Endothelial cell of umbilical vein (primary cell): ENCODE measurements at places on chromosomes 4 and X. TPM values are rescaled to one million over a fixed set of nuclear protein-coding genes. Genes with fewer than 3 reads are reported as not detected.

NDUFC1 gene
- 73.9 and 78.1 TPM in 2 replicates for total RNA-seq

TLR10 gene
- not detected in 2 replicates for total RNA-seq

WDR17 gene
- 0.42 TPM in 1 of 2 replicates, not detected in the other for total RNA-seq

CLDN34 gene
- total RNA-seq = 0.35 and 0.46 TPM in 2 replicates

SORCS2 gene
- 0.14 TPM in 1 of 2 replicates, not detected in the other for total RNA-seq

SLC34A2 gene
- total RNA-seq = not detected in 2 replicates

SSX2B gene
- not detected in 2 replicates for total RNA-seq

PGRMC2 gene
- total RNA-seq = 58.1 and 63.4 TPM in 2 replicates

C4orf50 gene
- not detected in 2 replicates for total RNA-seq

FAM184B gene
- total RNA-seq = not detected in 2 replicates

PNMA3 gene
- total RNA-seq = not detected in 2 replicates

GABRB1 gene
- not detected in 2 replicates for total RNA-seq

FSTL5 gene
- total RNA-seq = 1.3 and 1.6 TPM in 2 replicates

GATA1 gene
- not detected in 2 replicates for total RNA-seq

GUF1 gene
- total RNA-seq = 19.9 and 20.2 TPM in 2 replicates

SYN1 gene
- not detected in 2 replicates for total RNA-seq

GRCh38 chr4:149784018-149784417 is 31.6 kb downstream of the IQCM start:
- peak; percentile 37 for DNase-seq

GRCh38 chr4:165476214-165477098 is 97.6 kb downstream of the CPE start:
- DNase-seq = peak; percentile 33

DNA sequence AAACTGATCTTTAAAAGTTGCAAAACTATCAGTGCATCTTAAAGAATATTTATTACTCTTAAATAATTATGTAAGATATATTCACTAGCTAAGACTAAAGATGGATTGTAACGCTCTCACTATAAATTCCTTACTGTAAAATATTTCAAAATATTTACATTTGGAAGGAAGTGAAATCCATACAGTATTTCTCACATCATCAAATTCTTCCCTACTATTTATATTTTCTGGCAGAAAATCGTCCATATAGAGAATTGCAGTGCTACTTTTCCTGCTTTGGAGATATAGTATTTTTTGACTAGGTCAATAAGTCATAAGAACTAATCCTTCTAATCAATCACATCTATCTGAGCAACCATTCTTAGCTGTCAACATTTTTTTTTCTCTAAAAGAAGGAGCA is 52.9 kb downstream of the SCLT1 start:
- DNase-seq = no peak

GRCh38 chrX:65420154-65420553 is 114.4 kb downstream of the LAS1L start:
- no peak for DNase-seq

DNA sequence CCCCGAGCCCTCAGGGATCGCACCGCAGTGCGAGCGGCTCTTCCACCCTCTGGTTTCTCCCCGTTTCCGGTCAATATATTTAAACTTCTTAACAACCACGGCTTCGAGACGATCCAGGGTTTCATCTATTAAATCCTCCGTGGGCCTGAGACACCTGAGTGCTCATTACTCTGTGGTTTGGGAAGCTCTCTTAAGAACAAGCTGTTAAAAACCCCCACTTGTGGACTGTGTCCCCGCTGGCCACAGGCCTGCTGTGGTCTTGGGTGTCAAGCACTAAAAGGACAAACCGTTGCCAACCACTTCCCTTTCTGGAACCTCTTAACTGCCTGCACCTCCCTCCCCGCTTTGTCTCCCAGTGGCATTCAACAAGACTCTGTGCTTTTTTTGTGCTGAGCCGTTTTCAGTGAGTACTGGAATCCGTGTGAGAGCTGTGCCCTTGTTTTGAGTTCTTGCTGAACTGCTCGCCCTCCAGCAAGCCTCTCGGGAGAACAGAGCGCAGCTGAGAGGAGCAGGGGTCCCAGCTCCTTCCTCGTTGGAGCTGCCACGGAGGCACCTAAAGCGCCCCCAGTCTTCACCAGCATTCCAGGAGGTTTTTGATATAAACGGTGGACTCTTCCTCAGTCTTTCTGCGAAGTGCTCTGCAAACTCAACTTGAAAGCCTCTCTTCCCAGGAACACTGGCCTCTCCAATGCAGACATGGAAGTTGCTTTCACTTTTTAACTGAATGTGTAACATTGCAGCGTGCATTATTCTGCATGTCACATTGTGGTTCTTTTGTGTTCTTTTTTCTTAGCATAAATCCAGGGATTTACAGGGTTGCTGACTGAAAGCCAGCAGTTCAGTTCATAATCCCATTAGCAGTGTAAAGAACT is 691 bp upstream of the IGFBP7 start:
- DNase-seq = peak; percentile 82

- no peak for DNase-seq
Observed at GRCh38 chrX:17527922-17528321, 152.9 kb downstream of the NHS start.

DNA sequence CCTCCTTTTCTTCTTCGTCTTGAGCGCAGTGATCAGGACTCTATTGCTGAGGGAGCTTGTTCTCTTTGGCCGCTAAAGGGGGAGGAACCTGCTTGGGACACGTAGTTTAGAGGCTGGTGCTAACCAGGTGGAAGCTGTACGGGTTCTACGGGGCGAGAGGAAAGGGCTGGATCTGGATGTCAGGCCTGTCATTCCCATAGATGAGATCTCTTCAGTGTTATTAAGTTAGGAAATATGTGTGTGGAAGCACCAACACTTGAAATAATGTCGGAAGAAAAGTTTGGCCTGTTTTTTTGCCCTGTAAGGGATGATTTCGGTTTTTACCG is 643 bp downstream of the SRP72 start:
- DNase-seq = peak; percentile 67

DNA sequence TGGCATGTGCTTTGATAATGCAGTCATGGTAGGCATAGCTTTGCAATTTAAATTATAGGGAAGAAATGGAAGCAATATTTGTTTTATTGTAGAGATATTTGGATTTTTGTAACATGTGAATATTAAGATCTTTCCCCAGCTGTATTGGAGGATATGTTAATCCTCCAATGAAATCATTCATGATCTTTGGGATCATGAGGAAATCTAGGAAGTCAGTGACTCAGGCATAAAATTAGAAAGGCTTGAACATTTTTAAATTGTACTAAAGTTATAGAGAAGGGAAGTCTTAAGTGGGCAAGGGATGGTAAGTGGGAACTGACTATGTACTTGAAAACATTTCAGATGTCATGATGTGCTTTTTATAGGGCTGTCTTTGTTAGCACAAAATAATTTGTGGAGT is 46.8 kb downstream of the FIP1L1 start:
- DNase-seq = peak; percentile 6

- no peak for DNase-seq
Observed at GRCh38 chrX:71298119-71298518, 3.4 kb upstream of the ITGB1BP2 start.

DNA sequence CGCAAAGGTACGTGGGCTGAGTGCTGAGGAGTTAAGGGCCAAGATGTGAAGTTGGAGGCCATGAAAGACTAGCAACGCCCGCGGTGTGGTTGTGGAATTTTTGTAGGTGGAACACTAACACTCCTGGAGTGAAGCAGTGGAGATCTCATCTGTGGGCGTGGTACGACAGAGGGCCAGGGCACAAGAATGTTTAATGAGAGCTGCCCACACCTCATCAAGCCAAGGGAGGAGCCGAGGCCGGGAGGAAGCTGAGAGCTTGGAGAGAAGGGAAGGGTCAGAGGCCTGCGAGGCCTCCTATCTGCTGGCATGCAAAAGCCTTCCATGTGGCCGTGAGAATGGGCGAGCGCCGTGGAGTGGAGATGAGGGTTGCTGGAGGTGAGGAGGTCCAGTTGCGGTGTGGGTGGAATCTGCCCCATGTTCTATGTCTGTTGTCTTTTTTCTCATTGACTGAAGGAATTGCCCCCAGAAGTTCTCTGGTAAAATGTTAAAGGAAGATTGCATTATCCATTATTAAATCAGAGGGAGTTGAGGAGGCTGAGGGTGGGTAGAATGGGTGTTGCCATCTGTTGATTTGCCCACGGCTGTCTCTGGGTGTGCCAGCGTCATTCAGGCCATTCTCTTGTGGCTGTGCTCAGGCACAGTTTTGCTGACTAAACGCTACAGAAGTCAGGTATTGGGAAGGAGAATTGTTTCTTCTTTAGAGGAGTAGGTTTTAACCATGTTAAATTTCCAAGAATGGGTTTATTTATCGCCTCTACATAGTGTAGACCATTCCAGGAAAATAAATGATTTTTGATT is 19.8 kb downstream of the SNX25 start:
- no peak for DNase-seq

- DNase-seq = no peak
Observed at GRCh38 chr4:140130677-140131076, 23.3 kb downstream of the MAML3 start.

- DNase-seq = no peak
Observed at GRCh38 chr4:106796876-106797275, 239.2 kb downstream of the DKK2 start.

GRCh38 chrX:20320461-20321159 is 53.9 kb upstream of the RPS6KA3 start:
- no peak for DNase-seq

DNA sequence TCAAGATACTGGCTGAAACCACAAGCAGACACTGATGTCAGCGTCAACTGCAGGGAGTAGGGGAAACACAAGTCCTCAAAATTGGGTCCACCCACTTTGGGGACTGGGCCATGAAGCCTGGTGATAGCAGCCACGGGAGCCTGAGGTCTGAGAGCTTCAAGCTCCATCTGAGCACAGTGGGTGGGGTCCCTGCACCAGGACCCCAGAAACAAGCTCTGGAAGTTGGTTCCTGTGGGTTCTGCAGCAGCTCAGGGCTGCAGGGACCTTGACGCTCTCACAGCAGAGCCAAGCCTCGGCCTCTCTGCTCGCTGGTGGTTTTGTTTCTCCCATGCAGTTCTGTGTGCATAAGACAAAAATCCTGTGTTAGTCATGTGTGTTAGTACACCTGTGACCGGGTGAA is 54.5 kb downstream of the CPLX1 start:
- DNase-seq = no peak

GRCh38 chr4:56723201-56723605 is 42.1 kb upstream of the HOPX start:
- DNase-seq = no peak

DNA sequence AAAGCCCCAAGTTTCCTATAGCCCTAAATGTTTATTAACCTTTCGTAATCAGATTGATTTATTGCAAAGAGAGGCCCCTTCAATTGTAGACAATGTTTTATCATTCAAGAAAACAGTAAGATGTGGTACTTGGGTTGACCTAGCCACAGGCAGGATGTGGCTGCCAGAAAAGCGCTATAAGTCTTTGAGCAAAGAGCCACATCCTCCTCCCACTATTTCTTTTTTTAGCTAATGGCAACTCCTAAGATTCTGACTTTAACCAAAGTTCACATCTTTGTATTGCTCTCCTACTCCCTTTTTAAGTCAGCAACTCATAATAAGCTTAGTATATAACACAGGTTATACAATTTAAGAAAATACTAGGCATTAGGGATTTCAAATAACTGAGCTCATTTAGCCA is 70.7 kb upstream of the PPP3CA start:
- peak; percentile 10 for DNase-seq

- DNase-seq = no peak
Observed at GRCh38 chrX:47518144-47518543, 35.1 kb upstream of the ZNF41 start.

GRCh38 chrX:24956828-24957227 is 58.9 kb downstream of the ARX start:
- no peak for DNase-seq

DNA sequence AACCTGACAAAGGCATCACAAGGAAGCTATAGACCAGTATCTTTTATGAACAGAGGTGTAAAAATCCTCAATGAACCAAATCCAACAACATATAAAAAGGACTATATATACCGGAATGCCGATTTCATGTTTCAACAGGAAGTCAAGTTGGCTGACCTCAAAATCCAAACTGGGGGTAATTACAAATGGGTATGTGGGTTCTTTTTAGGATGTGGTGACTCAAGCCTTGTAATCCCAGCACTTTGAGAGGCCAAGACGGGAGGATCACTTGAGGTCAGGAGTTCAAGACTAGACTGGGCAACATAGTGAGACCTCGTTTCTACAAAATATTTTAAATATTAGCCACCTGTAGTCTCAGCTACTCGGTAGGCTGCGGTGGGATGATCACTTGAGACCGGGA is 10.4 kb downstream of the PRSS48 start:
- peak; percentile 24 for DNase-seq

DNA sequence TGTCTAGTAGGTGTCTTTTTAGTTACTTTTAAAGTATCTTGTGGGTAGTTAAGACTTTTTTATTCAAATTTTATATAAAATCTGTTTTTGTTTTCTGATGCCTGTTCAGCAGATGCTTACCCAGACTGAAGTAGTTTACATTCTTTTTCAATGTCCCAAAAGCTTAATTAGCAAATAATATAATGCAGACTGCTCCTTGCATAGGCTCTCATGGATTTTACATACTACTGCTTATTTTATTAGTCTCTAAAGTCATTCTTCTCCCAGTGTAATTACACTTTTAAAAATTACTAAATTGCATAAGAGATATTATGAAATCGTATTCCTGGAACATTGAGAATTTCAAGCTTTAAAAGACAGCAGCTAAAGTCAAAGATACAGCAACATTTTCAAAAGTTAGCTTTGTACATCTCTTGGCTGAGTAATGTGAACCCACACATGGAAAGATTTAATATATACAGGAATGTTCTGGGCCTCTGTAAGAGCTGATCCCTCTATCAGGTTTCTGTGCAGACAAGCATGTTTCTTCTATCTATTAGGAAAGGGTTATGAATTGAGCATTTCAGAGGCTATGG is 148.4 kb upstream of the SPRY1 start:
- no peak for DNase-seq

GRCh38 chrX:73850124-73851013 is 287.4 kb downstream of the CHIC1 start:
- peak; percentile 11 for DNase-seq

GRCh38 chr4:169583563-169583962 is 28.8 kb downstream of the NEK1 start:
- DNase-seq = peak; percentile 10

DNA sequence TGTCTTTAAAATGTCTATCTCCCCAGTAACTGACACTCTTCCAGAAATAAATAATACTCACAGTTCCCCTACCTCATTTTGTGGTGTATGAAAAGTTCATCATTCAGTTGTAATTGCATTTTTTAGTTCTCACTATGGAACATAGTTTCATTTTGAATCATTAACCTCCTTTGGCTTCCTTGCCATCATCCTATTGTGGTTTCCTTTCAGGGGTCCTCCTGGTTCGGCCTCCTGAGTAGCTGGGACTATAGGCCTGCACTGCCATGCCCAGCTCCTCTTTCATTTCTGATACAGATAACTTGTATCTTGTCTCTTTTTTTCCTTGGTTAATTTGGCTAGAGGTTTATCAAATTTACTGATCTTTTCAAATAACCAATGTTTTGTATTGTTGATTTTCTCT is 23.1 kb upstream of the BLTP1 start:
- no peak for DNase-seq

GRCh38 chrX:149827254-149827653 is 45.5 kb downstream of the MAGEA9 start:
- no peak for DNase-seq

GRCh38 chrX:150361777-150362351 is 1.3 kb upstream of the MAMLD1 start:
- no peak for DNase-seq

- DNase-seq = peak; percentile 100
Observed at GRCh38 chr4:158671915-158672806, at the start of gene ETFDH. TSS of gene ETFDH (plus strand) at chr4:158672296. CDS start at chr4:158672457, 161 bp downstream.

GRCh38 chrX:37813570-37813969 is 33.7 kb downstream of the CYBB start:
- DNase-seq = no peak
